Body of pancreas (tissue), 4 donors: ENCODE measurements at places on chromosomes 4 and X. TPM values are rescaled to one million over a fixed set of nuclear protein-coding genes. Genes with fewer than 3 reads are reported as not detected.

The GLRA3 gene
- not detected for total RNA-seq

The FUNDC1 gene
- 7.8 TPM for total RNA-seq

- peak; percentile 17 for DNase-seq
- no peaks in the 10 kb centered on the region for H3K36me3 ChIP-seq
- H3K4me3 ChIP-seq, result no peak overlapping the region
- no peaks in the 10 kb centered on the region for H3K27me3 ChIP-seq
These were observed 36.4 kb downstream of the TMEM154 start for GRCh38 chr4:152643153-152644035.

DNA sequence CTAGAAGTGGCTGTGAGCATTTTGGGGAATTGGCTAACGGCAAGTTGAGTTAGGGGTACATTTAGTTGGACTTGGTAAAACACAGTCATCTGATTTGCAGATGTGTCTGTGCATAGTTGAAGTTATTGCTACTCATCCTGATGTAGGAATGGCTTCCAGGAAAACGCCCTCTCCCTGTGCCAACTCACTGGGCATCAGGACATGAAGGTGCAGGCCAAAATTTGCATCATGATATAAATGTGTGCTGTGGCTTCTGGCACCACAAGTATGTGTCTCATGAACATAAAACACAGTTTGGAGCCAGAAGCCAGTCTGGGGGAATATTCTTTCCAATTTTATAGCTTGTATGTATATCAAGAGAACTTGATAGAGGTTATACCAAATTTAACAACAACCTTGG lies 54.2 kb upstream of the CBR4 start:
- no peak overlapping the region for H3K27ac ChIP-seq
- H3K4me1 ChIP-seq, result peaks cover 15% of the 10 kb centered on the region
- H3K4me3 ChIP-seq, result no peak overlapping the region
- H3K27me3 ChIP-seq, result no peaks in the 10 kb centered on the region
- DNase-seq, result no peak

GRCh38 chrX:10175319-10175871 lies 18.6 kb downstream of the CLCN4 start:
- peaks cover 13% of the 10 kb centered on the region for H3K4me1 ChIP-seq
- no peak overlapping the region for H3K27ac ChIP-seq
- DNase-seq, result no peak
- H3K27me3 ChIP-seq, result no peaks in the 10 kb centered on the region
- no peak overlapping the region for H3K4me3 ChIP-seq

The RRH gene
- not detected for total RNA-seq

DNA sequence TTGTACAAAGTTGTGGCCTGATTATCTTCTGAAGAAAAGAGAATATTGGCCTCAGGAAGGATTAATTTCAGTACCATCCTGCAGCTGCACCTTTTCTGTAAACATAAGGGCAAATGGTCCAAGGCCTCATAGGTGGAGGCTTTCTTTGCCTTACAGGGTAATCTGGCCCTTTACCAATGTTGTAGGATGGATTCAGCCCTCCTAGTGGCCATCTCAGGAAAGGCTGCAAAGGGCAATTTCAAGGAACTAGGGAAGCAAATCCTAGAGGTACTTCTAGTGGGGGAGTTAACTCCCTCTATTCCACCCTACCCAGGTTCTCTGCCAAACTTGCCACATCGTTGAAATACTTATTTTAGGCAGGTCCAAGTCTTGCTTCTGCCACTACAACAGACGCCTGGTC lies 57.6 kb downstream of the UGT2B11 start:
- peak; percentile 43 for DNase-seq
- no peak overlapping the region for H3K4me3 ChIP-seq
- H3K27ac ChIP-seq, result no peak overlapping the region
- no peaks in the 10 kb centered on the region for H3K36me3 ChIP-seq
- no peaks in the 10 kb centered on the region for H3K4me1 ChIP-seq
- H3K27me3 ChIP-seq, result no peaks in the 10 kb centered on the region

The DMRTC1 gene
- not detected for total RNA-seq

- no peaks in the 10 kb centered on the region for H3K36me3 ChIP-seq
- H3K4me3 ChIP-seq, result no peak overlapping the region
- H3K4me1 ChIP-seq, result no peaks in the 10 kb centered on the region
- no peaks in the 10 kb centered on the region for H3K27me3 ChIP-seq
These were observed 73.3 kb downstream of the MANBA start for GRCh38 chr4:102687373-102687981.

GRCh38 chrX:13008189-13008533 lies 33.3 kb downstream of the TMSB4X start:
- H3K4me1 ChIP-seq, result peaks cover 31% of the 10 kb centered on the region
- no peaks in the 10 kb centered on the region for H3K36me3 ChIP-seq
- H3K27ac ChIP-seq, result peak overlapping the region; percentile 34
- DNase-seq, result no peak

The METAP1 gene
- 21.1 TPM for total RNA-seq

- H3K4me1 ChIP-seq, result no peaks in the 10 kb centered on the region
- DNase-seq, result peak; percentile 33
- no peak overlapping the region for H3K27ac ChIP-seq
- no peaks in the 10 kb centered on the region for H3K36me3 ChIP-seq
These were observed 8.9 kb upstream of the HTRA3 start for GRCh38 chr4:8260656-8261111.

DNA sequence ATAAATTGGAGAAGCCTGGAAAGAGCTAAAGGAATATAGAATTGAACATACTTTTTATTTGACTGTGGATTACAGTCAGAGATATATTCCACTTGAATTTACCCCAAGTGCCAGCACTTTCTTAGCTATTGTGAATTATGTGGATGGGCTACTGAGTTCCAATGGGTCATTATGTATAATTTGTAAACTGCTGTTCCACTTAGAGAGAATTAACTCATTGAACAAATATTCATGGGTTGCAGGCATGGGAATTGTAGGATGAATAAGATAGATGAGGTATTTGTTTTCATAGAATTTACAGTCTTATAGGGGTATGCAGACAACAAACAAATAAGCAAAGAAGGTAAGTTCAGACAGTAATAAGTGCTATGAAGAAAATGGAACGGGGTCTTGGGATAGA lies 195.7 kb downstream of the SHROOM3 start:
- H3K36me3 ChIP-seq, result no peaks in the 10 kb centered on the region
- H3K27ac ChIP-seq, result no peak overlapping the region
- no peak overlapping the region for H3K4me3 ChIP-seq
- DNase-seq, result no peak
